ENCODE measurements at places on chromosomes 2 and 18. TPM values are rescaled to one million over a fixed set of nuclear protein-coding genes. Genes with fewer than 3 reads are reported as not detected.

- no peak overlapping the region for H3K27ac ChIP-seq
- no peaks in the 10 kb centered on the region for H3K36me3 ChIP-seq
- no peaks in the 10 kb centered on the region for H3K4me1 ChIP-seq
- no peak overlapping the region for H3K4me3 ChIP-seq
- DNase-seq, result no peak
Observed at GRCh38 chr18:46627136-46627535, 29.9 kb downstream of the LOXHD1 start.

GRCh38 chr2:67667054-67667908 lies 270.1 kb downstream of the ETAA1 start:
- no peak for DNase-seq
- no peaks in the 10 kb centered on the region for H3K27me3 ChIP-seq
- H3K36me3 ChIP-seq, result no peaks in the 10 kb centered on the region
- H3K4me3 ChIP-seq, result no peak overlapping the region
- H3K4me1 ChIP-seq, result no peaks in the 10 kb centered on the region

- H3K27ac ChIP-seq, result no peak overlapping the region
- no peaks in the 10 kb centered on the region for H3K36me3 ChIP-seq
- no peaks in the 10 kb centered on the region for H3K27me3 ChIP-seq
Observed at GRCh38 chr2:11995456-11995855, 249.0 kb downstream of the LPIN1 start.

Gene ARHGAP15
- total RNA-seq, result not detected

Gene SGPP2
- total RNA-seq, result 19.8 TPM

- no peak overlapping the region for H3K27ac ChIP-seq
- H3K4me3 ChIP-seq, result no peak overlapping the region
- H3K27me3 ChIP-seq, result peaks cover 2% of the 10 kb centered on the region
- no peaks in the 10 kb centered on the region for H3K4me1 ChIP-seq
- H3K36me3 ChIP-seq, result no peaks in the 10 kb centered on the region
Observed at GRCh38 chr18:75923169-75923568, 495.7 kb upstream of the SMIM21 start.

Gene CERKL
- total RNA-seq, result 2.9 TPM

Gene CLEC4F
- total RNA-seq, result not detected

DNA sequence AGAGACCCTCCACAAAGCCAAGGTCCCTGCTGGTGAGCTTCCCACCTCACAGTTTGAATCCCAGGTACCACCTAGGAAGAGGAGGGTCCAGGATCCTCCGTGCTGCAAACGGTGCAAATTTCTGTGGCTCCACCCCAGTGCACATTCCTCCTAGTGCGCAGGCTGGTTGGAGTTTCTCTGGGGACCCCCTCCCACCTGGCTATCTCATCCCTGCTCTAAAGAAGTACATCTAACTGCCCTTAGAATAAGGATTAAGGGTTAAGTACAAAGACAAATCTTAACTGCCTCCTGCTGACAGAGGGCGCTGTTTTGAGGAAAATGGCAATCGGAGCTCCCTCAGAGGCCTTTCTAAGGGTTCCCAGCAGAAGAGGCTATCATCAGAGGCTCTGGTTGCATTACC lies 109.6 kb upstream of the FSIP2 start:
- H3K4me1 ChIP-seq, result no peaks in the 10 kb centered on the region
- H3K27ac ChIP-seq, result peak overlapping the region; percentile 67
- DNase-seq, result no peak
- no peak overlapping the region for H3K4me3 ChIP-seq

DNA sequence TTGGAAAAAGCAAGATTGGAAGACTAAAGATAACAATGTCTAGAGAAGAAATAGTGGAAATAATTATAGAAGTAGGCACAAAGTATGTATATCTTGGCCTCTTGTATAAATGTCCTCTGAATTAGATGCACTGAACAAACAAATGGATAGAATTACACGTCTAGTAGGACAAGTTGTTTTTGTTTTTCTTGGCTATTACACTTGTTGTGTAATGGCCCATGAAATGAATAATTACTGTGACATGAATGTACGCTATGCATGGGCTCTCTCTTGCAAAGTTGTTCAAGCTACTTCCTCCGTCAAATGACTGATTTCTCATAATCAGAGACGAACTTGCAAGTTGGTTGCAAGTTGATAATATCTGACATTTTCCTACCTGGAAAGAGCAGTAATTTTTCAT lies 126.2 kb downstream of the PDE1A start:
- DNase-seq, result no peak
- no peak overlapping the region for H3K27ac ChIP-seq
- H3K4me1 ChIP-seq, result no peaks in the 10 kb centered on the region
- no peaks in the 10 kb centered on the region for H3K36me3 ChIP-seq

DNA sequence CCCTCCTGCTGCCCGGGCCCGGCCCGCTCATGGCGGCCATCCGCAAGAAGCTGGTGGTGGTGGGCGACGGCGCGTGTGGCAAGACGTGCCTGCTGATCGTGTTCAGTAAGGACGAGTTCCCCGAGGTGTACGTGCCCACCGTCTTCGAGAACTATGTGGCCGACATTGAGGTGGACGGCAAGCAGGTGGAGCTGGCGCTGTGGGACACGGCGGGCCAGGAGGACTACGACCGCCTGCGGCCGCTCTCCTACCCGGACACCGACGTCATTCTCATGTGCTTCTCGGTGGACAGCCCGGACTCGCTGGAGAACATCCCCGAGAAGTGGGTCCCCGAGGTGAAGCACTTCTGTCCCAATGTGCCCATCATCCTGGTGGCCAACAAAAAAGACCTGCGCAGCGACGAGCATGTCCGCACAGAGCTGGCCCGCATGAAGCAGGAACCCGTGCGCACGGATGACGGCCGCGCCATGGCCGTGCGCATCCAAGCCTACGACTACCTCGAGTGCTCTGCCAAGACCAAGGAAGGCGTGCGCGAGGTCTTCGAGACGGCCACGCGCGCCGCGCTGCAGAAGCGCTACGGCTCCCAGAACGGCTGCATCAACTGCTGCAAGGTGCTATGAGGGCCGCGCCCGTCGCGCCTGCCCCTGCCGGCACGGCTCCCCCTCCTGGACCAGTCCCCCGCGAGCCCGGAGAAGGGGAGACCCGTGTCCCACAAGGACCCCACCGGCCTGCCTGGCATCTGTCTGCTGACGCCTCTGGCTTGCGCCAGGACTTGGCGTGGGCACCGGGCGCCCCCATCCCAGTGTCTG lies 767 bp downstream of the RHOB start:
- peaks cover 2% of the 10 kb centered on the region for H3K36me3 ChIP-seq
- H3K27me3 ChIP-seq, result no peaks in the 10 kb centered on the region
- H3K4me1 ChIP-seq, result peaks cover 44% of the 10 kb centered on the region
- peak overlapping the region; percentile 91 for H3K4me3 ChIP-seq
- no peak for DNase-seq
- peak overlapping the region; percentile 97 for H3K27ac ChIP-seq

- H3K36me3 ChIP-seq, result no peaks in the 10 kb centered on the region
- DNase-seq, result no peak
- no peak overlapping the region for H3K4me3 ChIP-seq
Observed at GRCh38 chr2:226139759-226140158, 659.9 kb downstream of the IRS1 start.

Gene COL3A1
- 30.4 TPM for total RNA-seq
